RWPE1 (cell line): ENCODE measurements at places on chromosomes 5 and 9.
A peak's percentile ranks its signal among the peaks of the same experiment; 100 is the strongest.

- DNase-seq = no peak
Measured at GRCh38 chr5:41772056-41772455, 98.2 kb downstream of the OXCT1 start.

DNA sequence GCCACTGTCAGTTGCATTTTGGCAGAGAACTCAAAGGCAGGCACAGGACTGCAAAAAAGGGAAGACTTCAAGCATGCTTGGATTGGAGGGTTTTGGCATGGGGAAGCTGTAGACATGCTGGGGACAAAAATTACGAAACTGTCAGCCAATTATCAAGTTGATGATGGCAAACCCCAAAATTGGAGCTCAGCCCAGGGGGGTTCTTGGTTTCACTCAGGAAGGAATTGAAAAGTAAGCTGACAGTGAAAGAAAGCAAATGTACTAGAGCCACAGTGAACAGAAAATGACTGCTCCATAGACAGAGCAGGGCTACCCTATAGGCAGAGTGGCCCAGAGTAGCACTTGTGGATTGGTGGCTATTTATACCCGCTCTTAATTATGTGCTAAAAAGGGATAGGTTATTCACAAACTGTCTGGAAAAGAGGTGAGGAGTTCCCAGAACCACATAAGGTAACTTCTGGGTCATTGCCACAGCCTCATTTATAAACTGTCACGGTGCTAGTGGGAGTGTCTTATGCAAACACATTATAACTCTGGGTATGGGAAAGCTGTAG lies 14.6 kb upstream of the CFAP95 start:
- no peak for DNase-seq

DNA sequence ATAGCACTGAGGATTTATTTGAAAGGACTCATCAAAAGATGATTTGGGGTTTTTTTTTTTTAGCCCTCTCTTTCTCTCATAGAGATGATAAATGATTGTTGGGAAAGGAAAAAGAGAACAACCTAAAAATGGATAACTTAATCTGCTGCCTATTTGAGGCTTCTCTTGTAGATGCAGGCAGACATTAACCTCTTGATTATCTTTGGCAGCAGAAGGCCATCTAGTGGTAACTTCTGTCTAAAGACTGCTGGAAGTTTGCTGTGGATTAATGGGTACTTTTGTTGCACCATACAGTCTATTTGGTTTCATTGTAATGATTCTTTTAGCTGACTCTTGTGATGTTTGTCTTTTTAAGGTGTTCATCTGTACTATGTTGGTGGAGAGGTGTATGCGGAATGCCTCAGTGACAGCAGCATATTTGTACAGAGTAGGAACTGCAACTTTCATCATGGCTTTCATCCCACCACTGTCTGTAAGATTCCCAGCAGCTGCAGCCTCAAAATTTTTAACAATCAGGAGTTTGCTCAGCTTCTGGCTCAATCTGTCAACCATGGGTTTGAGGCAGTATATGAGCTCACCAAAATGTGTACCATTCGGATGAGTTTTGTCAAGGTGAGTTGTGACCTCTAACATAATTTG lies 18.8 kb downstream of the SMIM32 start:
- DNase-seq = peak; percentile 68

GRCh38 chr9:24590432-24590831 lies 44.7 kb upstream of the IZUMO3 start:
- DNase-seq = peak; percentile 54

GRCh38 chr5:172173564-172174153 lies 14.4 kb downstream of the STK10 start:
- peak; percentile 48 for DNase-seq

DNA sequence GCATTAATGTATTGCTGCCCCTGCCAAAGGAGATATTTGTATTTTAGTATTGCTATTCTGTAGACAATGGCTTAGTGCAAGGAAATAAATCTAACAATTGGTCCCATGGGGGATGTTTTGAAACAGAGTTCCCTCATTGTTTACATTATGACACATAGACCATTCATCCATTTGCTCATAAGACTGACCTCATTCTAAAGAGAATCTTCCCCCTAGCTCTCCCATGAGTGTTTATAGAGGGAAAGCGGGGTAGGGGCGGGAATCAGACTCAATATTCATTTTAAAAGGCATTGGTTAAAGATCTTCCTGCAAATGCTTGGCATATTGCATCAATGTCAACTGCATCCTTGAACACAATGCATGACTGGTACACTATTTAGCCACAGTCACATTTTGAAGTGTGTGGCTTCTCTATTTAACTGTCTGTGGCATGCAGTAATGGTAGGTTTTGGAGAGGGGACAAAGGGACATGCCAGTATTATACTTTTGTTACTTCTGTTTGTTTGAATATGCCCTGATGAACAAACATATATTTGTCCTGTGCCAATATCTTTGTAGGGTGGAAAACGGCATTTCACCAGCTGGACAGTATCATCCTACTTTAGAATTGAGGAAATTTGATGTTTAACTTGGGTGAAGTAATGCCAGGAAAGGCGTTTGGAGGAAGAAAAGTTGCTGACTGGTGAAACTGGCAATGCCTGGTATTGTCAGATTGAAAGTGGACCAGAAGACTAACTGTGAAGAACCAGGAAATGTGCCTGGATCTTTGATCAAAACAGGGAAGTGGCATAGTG lies 84.1 kb upstream of the MEGF10 start:
- peak; percentile 95 for DNase-seq

DNA sequence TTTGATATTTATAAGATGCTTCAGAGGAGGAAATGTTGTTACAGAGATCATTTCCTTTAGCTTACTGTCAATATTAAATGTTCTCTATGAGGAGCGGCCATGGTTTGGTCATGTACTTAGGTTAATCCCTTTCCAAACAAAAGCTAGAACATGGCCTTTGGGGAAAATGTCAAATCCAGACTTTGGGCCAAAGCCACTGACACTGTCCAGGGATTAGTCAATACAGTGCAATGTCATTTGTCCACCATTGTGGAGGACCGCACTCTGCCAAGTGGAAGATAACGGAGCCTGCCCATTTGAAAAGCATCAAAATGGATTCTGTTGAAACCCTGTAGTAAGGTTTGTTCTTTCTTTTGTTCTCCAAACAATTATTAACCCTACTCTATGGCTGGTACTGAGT lies 50.1 kb downstream of the FRMPD1 start:
- DNase-seq = no peak

GRCh38 chr9:71814815-71815214 lies 46.5 kb upstream of the CEMIP2 start:
- no peak for DNase-seq

DNA sequence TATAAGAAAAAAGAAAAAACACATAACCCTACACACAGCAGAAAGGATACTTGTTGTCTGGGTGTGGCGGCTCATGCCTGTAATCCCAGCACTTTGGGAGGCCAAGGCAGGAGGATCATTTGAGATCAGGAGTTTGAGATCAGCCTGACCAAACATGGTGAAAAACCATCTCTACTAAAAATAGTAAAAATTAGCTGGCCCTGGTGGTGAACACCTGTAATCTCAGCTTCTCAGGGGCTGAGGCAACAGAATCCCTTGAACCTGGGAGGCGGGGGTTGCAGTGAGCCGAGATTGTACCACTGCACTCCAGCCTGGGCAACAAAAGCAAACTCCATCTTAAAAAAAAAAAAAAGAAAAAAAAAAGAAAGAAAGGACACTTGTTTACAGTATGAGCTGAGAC lies 147.6 kb upstream of the PITX1 start:
- DNase-seq = no peak

DNA sequence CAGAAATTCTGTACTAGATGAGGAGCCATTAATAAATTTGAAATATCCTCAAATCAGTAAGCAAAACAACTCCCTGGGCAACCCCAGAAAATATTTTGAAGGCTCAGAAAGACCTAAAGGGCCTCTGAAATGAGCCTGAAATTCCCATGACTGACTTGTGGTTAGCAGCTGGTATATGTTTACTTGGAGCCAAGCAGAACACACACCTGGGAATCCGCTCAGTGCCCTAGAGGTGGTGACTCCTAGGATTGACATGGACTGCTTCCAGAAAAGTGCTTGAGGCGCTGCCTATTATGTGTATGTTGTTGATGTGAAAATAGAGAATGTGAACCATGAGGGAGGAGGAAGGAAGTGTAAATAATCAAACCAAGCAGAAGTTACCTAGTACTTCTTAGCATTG lies 14.7 kb downstream of the RFK start:
- peak; percentile 83 for DNase-seq

DNA sequence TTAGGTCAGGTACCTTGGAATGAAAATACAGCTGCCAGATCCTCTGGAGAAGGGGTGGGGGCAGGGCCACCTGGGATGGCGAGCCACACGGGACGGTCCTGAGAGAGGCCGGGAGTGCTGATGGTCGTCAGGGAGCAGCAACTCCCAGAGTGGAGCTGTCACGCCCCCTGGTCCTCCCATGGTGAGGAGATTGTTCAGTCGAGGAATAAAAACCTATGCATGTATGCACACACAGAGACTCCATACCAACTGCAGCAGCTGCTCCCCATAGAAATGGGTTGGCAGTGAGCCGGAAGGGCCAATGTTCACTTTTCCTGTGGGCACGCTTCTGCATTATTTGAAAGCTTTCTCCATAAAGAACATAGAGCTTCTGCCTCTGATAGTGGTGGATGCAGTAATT lies 45.2 kb upstream of the SEMA4D start:
- DNase-seq = no peak

DNA sequence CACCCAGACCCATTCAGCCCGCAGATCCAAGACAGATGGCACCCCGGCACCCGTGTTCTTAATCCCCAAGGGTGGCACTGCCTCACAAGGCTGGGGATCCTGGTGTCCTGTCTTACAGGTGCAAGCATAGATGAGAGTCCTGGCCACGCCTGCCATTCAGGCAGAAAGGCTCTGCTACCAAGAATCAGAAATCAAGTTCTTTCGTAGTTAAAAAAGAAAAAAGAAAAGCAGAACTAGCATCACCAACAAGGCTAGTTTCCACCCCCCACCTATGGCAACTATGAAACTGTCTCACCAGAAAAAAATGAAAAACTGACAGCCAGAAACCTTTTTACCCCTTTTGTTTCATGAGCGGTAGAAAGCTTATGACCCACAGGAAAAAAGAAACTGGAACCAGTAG lies 170.4 kb downstream of the SYK start:
- DNase-seq = no peak

- no peak for DNase-seq
Measured at GRCh38 chr5:161378701-161379100, 167.8 kb downstream of the GABRB2 start.

- DNase-seq = no peak
Measured at GRCh38 chr9:95139126-95139525, 178.4 kb downstream of the FANCC start.

DNA sequence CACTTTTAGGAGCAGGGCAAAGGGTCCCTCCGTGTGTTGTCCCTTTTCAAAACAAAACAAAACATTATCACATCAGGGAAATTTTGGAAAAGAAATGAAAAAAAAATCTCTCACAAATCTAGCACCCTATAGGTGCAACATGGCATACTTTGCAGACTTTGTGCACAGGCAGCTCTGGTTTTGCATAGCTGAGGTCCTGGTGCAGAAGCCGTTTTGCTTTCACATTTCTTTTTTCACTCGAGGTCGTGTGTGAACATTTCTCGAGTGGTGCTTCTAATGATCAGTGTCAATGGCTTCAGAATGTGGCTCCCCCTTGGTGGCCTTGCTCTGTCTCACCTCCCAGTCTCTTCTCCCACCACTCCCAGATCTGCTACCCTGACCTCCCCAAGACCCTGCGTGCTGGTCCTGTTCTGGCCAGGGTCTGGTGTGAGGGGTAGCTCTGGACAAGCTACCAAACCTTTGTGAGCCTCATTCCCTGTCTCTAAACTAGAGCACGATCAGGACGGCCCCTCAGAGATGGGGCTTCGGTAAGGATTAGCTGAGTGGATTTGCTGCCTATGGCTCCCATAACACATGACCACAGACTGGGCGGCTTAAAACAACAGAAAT lies 258.0 kb downstream of the NSG2 start:
- DNase-seq = no peak

DNA sequence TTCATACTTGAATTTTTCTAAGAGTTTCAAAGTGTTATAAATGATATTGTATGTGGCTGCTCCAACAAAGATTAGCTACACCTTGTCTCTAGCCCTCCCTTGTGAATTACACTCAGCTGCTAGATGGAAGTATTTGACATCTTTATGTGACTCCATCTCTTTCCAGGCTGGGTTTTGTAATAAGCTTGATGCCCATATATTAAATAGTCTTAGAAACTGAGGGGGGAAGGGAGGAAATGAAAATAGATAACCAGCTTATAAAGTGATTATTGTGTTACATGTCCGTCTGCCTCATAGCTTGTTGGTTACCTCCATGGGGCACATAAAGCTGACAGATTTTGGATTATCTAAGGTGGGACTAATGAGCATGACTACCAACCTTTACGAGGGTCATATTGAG lies 63.4 kb downstream of the CD180 start:
- no peak for DNase-seq

- DNase-seq = no peak
Measured at GRCh38 chr9:33628865-33629410, 104.9 kb downstream of the ANKRD18B start.

DNA sequence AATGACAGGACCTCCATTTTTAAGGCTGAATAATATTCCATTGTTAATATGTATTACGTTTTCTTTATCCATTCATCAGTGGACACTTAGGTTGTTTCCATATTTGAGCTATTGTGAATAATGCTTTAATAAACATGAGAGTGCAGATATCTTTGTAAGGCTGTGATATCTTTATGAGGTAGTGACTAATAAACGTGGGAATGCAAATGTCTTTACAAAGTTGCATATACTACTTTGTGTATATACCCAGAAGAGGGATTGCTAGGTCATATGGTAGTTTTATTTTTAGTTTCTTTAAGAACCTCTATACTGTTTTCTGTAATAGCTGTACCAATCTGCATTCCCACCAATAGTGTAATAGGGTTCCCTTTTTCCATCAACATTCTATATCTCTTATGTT lies 148.7 kb downstream of the FOCAD start:
- no peak for DNase-seq

GRCh38 chr5:146962801-146963355 lies 84.3 kb upstream of the PPP2R2B start:
- peak; percentile 26 for DNase-seq

DNA sequence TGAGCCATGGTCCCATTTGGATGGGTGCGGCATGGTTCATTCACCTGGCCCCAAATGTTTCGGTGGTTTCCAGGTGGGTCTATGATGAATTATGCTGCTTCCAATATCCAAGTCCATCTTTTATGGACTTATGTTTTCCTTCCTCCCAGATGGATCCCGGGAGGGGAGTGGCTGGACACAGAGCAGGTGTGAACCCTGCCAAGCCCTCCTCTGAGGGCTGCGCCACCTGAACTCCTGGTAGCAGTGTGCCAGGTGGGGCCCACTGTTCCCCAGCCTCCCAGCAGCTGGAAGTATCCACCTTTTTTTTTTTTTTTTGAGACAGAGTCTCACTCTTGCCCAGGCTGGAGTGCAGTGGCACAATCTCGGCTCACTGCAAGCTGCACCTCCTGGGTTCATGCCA lies 42.9 kb downstream of the WNK2 start:
- no peak for DNase-seq

DNA sequence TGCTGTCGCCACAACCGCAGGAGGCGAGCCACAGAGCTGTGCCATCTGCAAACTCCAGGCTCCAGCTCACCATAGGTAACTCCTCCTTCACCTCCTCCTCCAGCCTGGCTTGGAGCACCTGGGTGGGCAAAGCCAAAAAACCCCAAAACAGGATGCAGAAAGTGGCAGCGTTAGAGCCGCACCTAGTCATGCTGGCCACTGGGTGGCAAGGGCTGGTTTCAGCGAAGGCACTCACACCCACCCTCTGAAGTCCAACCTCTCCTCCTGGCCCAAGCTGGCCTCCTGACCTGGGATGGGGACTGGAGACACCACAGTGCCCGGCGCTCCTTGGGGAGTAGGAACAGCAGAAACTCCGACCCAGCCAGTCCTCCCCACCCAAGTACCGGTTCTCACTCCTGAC lies 28.7 kb upstream of the ZNF354B start:
- DNase-seq = no peak

- DNase-seq = no peak
Measured at GRCh38 chr9:32427111-32427873, 42.8 kb downstream of the ACO1 start.
